ENCODE measurements at places on chromosomes 11 and 22.

DNA sequence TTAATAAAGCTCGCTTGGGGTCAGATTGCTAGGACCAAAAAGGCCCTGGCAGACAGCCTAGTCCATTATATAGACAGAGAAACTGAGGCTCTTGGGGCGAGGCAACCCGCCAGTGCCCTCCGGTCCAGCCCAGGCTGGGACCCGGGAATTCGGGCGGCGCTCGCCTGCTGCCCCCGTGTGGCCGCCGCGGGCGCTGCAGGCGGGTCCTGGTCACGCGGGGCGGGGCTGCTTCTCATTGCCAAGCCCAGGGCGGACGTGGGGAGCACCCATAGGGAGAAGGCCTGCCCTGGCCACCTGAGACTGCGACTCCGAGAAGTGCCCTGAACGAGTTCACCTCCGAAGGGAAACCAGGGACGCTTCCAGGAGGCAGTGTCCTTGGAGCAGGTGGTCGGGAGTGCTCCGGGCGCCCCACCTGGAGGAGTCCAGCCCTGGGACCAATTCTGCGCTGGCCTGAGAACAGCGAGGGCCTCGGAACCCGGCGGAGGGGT lies 36.0 kb upstream of the CSNK1E start:
- H3K27me3 ChIP-seq: no peaks in the 10 kb centered on the region
- peaks cover 1% of the 10 kb centered on the region for H3K4me1 ChIP-seq
- peaks cover 27% of the 10 kb centered on the region for H3K36me3 ChIP-seq
- DNase-seq: peak; percentile 44
- no peak overlapping the region for H3K4me3 ChIP-seq

DNA sequence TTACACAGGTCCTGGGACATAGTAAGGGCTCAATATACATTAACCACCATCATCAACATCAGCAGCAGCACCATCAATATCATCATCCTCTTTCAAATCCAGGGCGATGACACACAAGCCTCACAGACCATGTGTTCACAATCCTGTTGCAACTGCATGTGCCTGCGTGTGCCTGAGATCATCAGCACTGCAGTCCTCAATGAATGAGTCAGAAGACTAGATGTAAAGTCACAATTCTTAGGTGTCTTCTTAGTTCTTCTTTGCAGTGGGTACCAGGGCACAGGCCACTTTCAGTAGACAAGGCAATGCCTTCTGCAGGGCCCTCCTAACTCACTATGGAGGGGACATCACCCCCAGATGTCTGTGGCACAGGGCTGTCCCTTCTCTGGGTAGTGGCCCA lies 111.1 kb downstream of the MYO18B start:
- no peak overlapping the region for H3K4me3 ChIP-seq
- H3K27ac ChIP-seq: no peak overlapping the region
- no peaks in the 10 kb centered on the region for H3K27me3 ChIP-seq
- DNase-seq: no peak

GRCh38 chr11:15810525-15810924 lies 545.8 kb downstream of the SOX6 start:
- no peak overlapping the region for H3K4me3 ChIP-seq
- H3K27me3 ChIP-seq: no peaks in the 10 kb centered on the region
- no peak for DNase-seq
- H3K27ac ChIP-seq: no peak overlapping the region
- no peaks in the 10 kb centered on the region for H3K4me1 ChIP-seq
- H3K36me3 ChIP-seq: no peaks in the 10 kb centered on the region

DNA sequence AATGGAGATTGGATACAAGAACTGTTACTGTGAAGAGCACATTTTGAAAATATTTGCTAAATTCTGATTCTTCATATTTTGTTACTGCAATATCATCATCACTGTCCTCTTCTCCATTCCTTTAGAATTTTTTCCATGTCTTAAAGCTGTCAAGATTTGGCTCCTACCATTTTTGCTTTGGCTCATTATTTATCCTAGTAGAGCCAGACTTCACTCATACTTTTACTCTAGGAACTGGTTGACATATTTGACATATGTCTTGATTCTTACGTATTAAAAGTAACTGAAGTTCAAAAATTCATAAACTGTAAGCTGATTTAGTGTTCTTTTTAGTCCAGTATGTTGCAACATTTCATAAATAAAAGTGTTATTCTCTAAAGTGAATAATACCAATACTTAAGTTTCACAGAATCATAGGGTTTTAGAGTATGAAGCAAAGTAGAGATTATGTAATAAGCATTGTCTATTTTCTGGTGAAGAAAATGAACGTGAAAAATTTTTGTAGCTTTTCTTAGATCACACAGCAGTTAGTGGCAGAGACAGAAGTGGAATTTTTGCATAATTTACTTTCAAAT lies 225.6 kb downstream of the TMEM135 start:
- no peaks in the 10 kb centered on the region for H3K4me1 ChIP-seq
- no peak overlapping the region for H3K4me3 ChIP-seq
- no peak overlapping the region for H3K27ac ChIP-seq
- H3K36me3 ChIP-seq: no peaks in the 10 kb centered on the region
- no peak for DNase-seq
- no peaks in the 10 kb centered on the region for H3K27me3 ChIP-seq

DNA sequence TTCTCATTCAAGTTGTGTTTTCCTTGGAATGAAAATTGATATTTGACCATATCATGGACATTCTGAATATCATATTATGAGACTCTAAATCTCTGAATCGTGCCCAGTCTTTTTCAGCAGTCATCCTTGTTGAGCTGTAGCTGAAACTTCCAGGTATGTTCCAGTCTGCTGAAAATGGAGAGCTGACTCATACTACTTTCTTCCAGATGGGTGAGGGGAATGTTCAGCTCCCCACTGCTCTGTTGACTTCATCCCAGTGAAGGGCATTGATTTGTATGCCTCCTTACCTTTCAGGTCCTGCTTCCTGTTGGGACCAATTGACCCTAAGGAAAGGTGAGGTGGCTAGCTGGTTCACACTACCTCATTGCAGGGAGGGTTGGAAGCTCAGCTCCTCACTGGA lies 3.5 kb downstream of the OR5P2 start:
- H3K27me3 ChIP-seq: no peaks in the 10 kb centered on the region
- no peak overlapping the region for H3K4me3 ChIP-seq
- H3K4me1 ChIP-seq: no peaks in the 10 kb centered on the region
- no peaks in the 10 kb centered on the region for H3K36me3 ChIP-seq
- H3K27ac ChIP-seq: no peak overlapping the region
- DNase-seq: no peak

DNA sequence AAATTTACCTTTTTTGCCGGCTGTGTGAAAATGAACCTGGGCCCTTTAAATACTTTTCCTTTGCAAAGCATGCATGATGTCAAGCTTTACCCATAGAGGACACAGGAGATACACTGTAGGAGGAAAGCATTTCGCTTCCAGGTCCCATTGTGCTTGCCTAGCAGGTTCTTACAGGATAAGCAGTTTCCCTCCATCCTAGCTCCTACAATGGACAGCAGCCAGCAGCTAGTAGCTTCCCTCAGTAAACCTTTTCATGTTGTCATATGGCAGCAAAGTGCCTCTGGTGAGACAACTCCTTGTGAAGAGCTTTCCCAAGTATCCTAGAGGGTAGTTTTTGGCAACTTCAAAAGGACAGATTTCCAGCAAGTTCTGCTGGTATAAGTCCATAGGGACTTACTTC lies 78.4 kb downstream of the RBFOX2 start:
- H3K4me1 ChIP-seq: peaks cover 3% of the 10 kb centered on the region
- no peak for DNase-seq
- no peaks in the 10 kb centered on the region for H3K36me3 ChIP-seq
- H3K27me3 ChIP-seq: no peaks in the 10 kb centered on the region

DNA sequence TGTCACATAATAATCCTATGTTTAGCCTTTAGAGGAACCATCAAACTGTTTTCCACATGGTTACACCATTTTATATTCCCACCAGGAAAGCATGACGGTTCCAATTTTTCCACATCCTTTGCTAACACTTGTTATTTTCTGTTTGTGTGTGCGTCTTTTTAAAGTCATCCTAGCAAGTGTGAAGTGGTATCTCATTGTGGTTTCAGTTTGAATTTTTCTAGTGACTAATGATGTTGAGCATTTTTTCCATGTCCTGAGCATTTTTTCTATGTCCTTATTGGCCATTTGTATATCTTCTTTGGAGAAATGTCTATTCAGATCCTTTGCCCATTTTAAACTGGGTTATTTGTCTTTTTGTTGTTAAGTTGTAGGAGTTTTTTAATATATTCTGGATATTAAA lies 53.7 kb upstream of the DEPDC7 start:
- H3K36me3 ChIP-seq: peaks cover 35% of the 10 kb centered on the region
- no peak overlapping the region for H3K4me3 ChIP-seq
- peaks cover 1% of the 10 kb centered on the region for H3K4me1 ChIP-seq
- no peak overlapping the region for H3K27ac ChIP-seq

DNA sequence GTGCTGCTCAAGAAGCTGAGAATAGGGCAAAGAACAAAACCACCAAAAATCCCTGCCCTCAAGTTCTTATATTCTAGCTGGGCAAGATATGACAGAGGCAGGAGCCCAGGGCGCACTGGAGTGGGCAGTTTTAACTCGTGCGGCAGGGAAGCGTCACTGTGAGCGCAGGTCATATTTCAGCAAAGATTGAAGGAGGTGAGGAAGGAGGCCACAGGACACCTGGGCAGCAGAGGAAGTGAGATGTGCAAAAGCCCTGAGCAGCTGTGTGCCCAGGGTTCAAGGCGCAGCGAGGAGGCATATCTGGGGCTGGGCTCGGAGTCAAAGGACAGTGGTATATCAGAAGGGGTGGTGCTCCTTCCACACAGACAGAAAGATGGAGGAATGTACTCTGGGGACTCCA lies 13.5 kb downstream of the KCNC1 start:
- H3K36me3 ChIP-seq: no peaks in the 10 kb centered on the region
- no peak for DNase-seq
- no peak overlapping the region for H3K27ac ChIP-seq
- no peak overlapping the region for H3K4me3 ChIP-seq
- no peaks in the 10 kb centered on the region for H3K4me1 ChIP-seq

DNA sequence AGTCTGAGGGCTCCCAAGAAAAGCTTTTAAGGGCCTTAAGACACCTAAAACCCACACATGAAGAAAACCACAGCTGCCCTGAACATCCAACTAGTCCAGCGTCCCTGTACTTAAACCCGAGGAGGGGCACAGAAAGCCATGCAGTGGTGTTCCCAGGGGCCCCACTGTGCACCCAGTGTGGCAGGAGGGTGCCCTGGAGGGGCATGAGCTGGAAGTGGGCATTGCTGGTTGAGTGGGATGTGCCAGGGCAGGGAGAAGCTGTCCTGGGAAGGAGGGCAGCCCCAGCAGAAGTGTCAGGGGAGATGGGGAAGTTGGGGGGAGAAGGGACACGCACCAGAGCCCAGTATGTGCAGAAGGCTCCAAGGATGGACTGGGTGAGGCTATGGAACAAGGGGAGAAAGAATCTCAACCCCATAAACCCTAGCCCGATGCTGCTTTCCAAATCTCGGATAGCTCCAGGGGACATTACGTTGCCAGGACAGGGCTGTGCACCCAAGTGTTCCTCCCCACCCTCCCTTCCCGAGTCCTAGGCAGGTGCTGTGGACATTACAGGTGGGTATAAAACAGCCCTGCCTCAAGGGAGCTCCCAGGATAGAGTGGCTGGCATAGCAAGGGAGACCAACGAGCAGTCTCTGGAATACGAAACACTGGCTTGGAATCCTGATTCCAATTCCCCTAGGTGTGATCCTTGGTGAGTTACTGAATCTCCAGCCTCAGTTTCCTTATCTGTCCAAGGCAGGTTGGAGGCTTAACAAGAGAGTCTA lies 44.2 kb downstream of the SHANK2 start:
- H3K27me3 ChIP-seq: no peaks in the 10 kb centered on the region
- DNase-seq: no peak
- peaks cover 32% of the 10 kb centered on the region for H3K4me1 ChIP-seq
- H3K27ac ChIP-seq: no peak overlapping the region
- no peaks in the 10 kb centered on the region for H3K36me3 ChIP-seq

GRCh38 chr11:67057205-67057672 lies 592 bp downstream of the RHOD start:
- H3K27ac ChIP-seq: no peak overlapping the region
- no peaks in the 10 kb centered on the region for H3K27me3 ChIP-seq
- no peak for DNase-seq
- H3K4me1 ChIP-seq: peaks cover 48% of the 10 kb centered on the region

DNA sequence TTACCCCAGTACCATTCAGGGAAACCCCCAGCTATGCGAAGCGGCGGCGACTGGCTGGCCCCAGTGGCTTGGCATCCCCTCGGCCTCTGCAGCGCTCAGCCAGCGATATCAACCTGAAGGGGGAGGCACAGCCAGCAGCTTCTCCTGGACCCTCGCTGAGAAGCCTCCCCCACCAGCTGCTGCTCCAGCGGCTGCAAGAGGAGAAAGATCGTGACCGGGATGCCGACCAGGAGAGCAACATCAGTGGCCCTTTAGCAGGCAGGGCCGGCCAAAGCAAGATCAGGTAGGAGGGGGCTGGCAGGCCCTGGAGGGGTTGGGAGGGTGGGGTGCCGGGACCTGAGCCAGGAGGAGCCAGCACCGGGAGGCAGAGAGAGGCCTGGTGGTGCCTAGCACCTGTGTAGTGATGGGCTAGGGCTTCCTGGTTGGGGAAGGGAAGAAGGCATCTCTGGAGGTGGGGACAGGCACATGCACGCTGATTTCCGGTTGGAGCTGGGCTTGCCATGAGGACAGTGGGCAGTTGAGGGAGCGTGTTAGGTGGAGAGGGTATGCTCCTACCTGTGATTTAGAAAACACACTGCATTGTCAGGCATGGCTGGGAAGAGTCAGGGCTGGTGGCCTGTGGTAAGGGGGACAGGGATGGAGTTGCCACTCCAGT lies 22.3 kb downstream of the SHANK3 start:
- no peaks in the 10 kb centered on the region for H3K36me3 ChIP-seq
- no peak for DNase-seq
- H3K27ac ChIP-seq: no peak overlapping the region
- peaks cover 29% of the 10 kb centered on the region for H3K27me3 ChIP-seq
- no peak overlapping the region for H3K4me3 ChIP-seq

DNA sequence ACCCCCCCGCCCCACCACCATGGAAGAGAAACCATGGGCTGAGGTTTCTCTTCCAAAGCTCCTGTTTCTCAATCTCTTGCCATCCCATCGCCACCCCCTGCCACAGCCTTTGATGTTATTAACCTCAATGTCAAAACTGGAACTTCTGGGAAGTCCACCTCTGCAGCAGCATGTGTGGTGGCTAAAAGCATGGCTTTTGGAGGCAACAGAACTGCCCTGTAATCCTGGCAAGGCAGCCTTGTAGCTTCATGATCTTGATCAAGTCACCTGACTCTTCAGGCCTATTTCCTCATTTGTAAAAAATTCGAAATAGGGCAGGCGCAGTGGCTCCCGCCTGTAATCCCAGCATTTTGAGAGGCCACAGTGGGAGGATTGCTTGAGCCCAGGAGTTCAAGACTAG lies 3.5 kb upstream of the COX8A start:
- H3K27me3 ChIP-seq: no peaks in the 10 kb centered on the region
- no peaks in the 10 kb centered on the region for H3K36me3 ChIP-seq
- H3K27ac ChIP-seq: no peak overlapping the region
- no peak overlapping the region for H3K4me3 ChIP-seq
